ENCODE measurements at places on chromosomes 7 and 10. TPM values are rescaled to one million over a fixed set of nuclear protein-coding genes. Genes with fewer than 3 reads are reported as not detected.

TRIM73 gene
- total RNA-seq, result 0.36 TPM

CAV2 gene
- total RNA-seq, result 76.2 TPM

ZNF438 gene
- 6.3 TPM for total RNA-seq

MEOX2 gene
- 0.81 TPM for total RNA-seq

GDF2 gene
- total RNA-seq, result not detected

PTPN12 gene
- total RNA-seq, result 29.6 TPM

FKBP6 gene
- not detected for total RNA-seq

LIPM gene
- not detected for total RNA-seq

ADARB2 gene
- not detected for total RNA-seq

GRID2IP gene
- total RNA-seq, result not detected

GPC2 gene
- not detected for total RNA-seq

LRGUK gene
- total RNA-seq, result not detected

CRPPA gene
- total RNA-seq, result 1.1 TPM

OR2F2 gene
- total RNA-seq, result not detected

PTPN20 gene
- not detected for total RNA-seq

SLC26A3 gene
- total RNA-seq, result not detected

COL17A1 gene
- total RNA-seq, result 0.36 TPM

UBE2D4 gene
- total RNA-seq, result 7.6 TPM

PAX4 gene
- not detected for total RNA-seq

ERV3-1 gene
- total RNA-seq, result 12.0 TPM

PTF1A gene
- not detected for total RNA-seq

TMEM229A gene
- 2.1 TPM for total RNA-seq

JAKMIP3 gene
- total RNA-seq, result 0.16 TPM

UBE2D1 gene
- 10.5 TPM for total RNA-seq

SORCS1 gene
- not detected for total RNA-seq

EPHA1 gene
- not detected for total RNA-seq

SLC39A12 gene
- total RNA-seq, result not detected

LLCFC1 gene
- not detected for total RNA-seq

SLC13A1 gene
- total RNA-seq, result not detected

ELFN1 gene
- total RNA-seq, result 0.65 TPM

SPDYE5 gene
- not detected for total RNA-seq

GRM8 gene
- total RNA-seq, result not detected

PLOD3 gene
- total RNA-seq, result 134 TPM

GSTK1 gene
- total RNA-seq, result 126 TPM

SPAM1 gene
- not detected for total RNA-seq

AEBP1 gene
- total RNA-seq, result 28.5 TPM

LEP gene
- 0.16 TPM for total RNA-seq

NEBL gene
- 3.2 TPM for total RNA-seq

RSPH10B gene
- total RNA-seq, result not detected

PBLD gene
- 5.5 TPM for total RNA-seq

PAXIP1 gene
- 7.9 TPM for total RNA-seq

FXYD4 gene
- not detected for total RNA-seq

BMPER gene
- total RNA-seq, result 23.5 TPM

LBX1 gene
- total RNA-seq, result under 0.01 TPM

KLLN gene
- 0.97 TPM for total RNA-seq

HMX2 gene
- not detected for total RNA-seq

IDI2 gene
- total RNA-seq, result not detected

FAM171A1 gene
- 31.2 TPM for total RNA-seq

CAV1 gene
- total RNA-seq, result 261 TPM

All from cardiac atrium fibroblast (primary cell).